ENCODE measurements at places on chromosomes 1 and 21. TPM values are rescaled to one million over a fixed set of nuclear protein-coding genes. Genes with fewer than 3 reads are reported as not detected.

CTSE gene
- total RNA-seq: not detected

KCNJ15 gene
- total RNA-seq: not detected

AZIN2 gene
- 8.7 TPM for total RNA-seq

SRSF4 gene
- total RNA-seq: 45.8 TPM

TMEM82 gene
- not detected for total RNA-seq

C1QC gene
- total RNA-seq: 8.4 TPM

PLEKHA6 gene
- 13.6 TPM for total RNA-seq

PTPRF gene
- 75.7 TPM for total RNA-seq

ZYG11A gene
- 0.64 TPM for total RNA-seq

HSF2BP gene
- 2.5 TPM for total RNA-seq

RRP1B gene
- total RNA-seq: 18.7 TPM

RAB42 gene
- total RNA-seq: 3.0 TPM

Measured in cerebellum (tissue), 4 donors.